ENCODE measurements at places on chromosomes 7 and 10.

DNA sequence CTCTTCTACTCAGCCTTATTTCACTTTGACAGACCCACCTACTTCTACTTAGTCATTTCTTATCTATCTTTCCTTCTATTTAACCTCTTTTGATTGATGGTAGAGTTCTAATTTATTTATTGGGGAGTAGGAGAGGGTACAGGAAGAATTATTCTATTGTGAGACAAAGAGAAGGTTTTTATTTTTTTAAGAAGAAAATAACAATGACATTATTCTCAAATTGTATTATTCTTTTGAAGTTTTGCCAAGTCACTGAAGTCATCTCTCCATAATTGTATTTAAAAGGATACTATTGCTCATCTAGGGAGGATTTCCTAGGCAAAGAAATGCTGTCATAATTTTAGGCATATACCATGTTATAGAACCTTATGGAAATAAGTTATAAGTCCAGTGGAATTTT, 52.7 kb downstream of the ITGB8 start:
- no peak for DNase-seq

GRCh38 chr7:468681-469562, 50.7 kb downstream of the PDGFA start:
- no peak for DNase-seq

DNA sequence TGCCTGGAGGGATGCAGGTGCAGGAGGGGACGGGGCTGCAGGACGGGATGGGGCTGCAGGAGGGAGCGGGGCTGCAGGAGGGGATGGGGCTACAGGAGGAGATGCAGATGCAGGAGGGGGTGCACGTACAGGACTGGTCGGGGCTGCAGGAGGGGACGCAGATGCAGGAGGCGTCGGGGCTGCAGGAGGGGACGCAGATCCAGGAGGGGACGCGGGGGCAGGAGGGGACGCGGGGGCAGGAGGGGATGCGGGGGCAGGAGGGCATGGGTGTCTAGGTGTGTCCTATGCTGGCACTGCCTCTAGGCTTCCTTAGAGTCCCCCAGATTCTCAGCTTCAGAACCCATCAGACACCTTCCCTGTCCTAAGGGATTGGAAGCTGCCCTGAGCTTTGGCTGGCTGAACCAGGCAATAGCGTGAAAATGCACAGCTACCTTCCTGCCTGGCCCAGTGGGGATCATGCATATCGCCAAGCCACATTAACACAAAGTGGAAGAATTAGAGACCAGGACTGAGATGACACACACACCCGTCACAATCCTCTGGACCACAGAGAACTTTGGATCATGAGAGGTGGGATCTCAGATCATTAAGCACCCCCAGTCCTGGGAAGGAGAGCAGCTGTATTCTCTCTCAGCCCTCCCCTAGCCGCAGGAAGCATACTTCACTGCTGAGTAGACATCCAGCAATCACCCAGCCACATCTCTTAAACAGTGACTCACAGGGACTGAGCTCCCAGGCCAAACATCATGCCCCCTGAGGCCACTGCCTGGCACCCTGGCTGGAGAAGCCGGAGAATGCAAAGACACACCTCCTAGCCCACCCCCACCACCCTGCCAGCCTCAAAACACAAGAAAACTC, 67.3 kb downstream of the VWA2 start:
- no peak for DNase-seq

- no peak for DNase-seq
These were observed 209.4 kb downstream of the CELF2 start for GRCh38 chr10:11227103-11227502.

GRCh38 chr7:44325201-44325671, at the start of gene CAMK2B:
CAMK2B (minus strand) TSS chr7:44325594; CDS start chr7:44325421, 173 bp downstream.
- DNase-seq = no peak

DNA sequence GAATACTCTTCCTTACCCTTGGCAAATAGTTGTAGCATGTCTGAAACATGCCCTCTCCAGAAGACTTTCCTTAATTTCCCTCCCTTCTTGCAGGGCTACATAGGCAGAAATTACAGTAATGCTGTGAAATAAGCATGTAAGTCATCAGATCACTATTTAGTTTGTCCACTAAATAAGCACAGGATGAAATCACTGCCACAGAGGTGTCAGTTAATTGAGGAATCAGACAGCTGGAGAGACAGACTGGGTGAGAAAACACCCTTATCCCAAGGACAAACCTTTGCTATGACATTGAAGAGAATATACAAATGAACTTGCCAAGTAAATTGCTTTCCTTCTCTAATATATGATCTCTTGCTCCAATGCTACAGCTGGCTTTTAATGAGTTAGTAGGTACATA, 129.3 kb downstream of the CHRM2 start:
- DNase-seq = no peak

DNA sequence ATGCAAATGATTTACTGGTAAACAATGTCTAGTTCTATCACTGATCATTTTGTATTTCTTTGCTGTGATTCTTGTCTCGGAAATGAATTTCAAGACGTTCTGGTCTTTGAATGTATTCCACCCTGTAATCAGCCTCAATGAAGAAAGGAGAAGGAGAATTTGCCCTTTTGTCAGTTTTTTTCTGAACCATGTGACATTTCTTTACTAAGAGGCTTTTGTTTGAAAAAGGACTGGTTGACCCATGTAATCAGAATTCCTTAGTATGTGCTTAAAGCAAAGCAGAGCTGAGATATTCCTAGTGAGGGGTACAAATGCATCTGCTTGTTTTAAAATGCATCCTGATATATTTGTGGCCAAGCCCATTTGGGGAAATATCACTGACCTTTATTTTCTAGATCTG, 581.6 kb downstream of the ETV1 start:
- DNase-seq = no peak

DNA sequence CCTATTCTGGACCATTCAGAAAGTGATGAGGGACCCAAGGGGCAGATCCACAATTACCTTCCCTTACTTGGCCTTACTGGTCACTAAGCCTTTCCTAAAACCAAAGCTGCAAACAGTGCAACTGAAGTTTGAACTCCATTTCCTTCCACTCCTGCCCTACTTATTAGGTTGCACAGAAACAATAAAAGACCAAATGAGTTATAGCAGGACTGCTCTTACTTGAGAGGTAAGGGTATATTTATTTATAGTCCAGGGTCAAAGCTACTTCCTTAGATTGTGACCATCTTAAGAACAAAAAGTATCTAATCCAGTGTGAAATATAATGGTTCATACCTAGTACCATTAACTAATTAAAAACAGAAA, 27.0 kb downstream of the CDK6 start:
- no peak for DNase-seq

GRCh38 chr10:59325116-59325515, 37.2 kb downstream of the FAM13C start:
- no peak for DNase-seq

DNA sequence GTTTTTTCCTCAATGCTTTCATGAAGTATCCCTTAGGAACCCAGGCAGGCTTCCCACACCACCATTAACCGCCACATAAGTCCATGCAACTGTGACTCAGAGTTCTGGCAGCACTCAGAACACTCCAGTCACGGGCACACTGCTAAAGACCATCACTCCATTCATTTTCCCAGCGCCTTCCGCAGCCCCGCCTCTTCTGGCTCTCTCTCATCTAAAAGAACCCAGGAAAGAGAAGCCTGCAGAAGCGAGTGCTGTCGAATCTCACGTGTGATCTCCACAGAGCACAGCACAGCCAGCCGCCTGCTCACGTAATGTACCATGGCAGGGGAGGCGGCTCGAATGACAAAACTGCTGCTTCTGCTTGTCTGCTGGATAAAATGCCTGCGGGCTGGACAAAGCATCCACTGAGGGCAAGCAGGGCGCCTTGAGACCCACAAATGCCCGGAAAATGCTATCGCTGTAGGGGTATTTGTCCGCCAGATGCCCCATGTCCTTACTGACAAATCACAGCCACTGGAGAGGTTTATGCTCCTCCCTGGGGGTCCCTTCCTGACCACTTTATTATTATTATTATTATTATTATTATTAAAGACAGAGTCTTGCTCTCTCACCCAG, 1.8 kb downstream of the PSMG3 start:
- DNase-seq = peak; percentile 66

DNA sequence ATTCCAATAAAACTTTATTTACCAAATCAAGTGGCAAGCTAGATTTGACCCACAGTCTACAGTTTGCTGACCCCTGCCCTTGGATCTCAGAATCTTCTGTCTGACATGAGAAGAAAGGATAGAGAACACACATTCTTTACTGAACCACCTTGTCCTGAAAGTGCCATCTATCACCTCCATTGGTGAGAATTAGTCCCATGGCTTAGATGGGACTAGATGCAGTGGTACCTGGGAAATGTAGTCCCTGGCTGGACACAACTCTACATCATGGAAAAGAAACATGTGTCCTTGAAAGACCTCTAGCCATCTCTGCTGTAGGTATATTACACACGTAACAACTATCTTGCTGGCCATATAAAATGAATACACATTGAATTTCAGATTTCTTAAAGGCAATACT, 336.2 kb downstream of the LHFPL3 start:
- DNase-seq = no peak

DNA sequence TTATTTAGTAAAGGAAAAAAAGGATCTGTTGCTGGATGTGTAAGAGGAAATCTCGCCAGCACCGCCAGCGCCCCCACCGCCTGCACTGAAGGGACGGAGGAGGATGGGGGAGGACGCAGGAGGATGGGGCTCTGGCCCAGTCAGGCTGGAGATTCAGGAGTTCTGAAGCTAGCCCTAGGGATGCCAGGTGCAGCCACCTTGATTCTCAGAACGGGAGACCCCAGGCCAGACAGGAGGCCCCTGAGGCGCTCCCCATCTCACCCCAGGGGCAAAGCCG, 1.3 kb downstream of the CAMK2B start:
- DNase-seq = no peak

GRCh38 chr10:99234041-99234790, 1.4 kb downstream of the HPSE2 start:
- peak; percentile 65 for DNase-seq

- DNase-seq = no peak
These were observed 253.6 kb downstream of the WDR37 start for GRCh38 chr10:1309617-1310270.

- DNase-seq = no peak
These were observed 60.4 kb downstream of the TCERG1L start for GRCh38 chr10:131251146-131251541.

DNA sequence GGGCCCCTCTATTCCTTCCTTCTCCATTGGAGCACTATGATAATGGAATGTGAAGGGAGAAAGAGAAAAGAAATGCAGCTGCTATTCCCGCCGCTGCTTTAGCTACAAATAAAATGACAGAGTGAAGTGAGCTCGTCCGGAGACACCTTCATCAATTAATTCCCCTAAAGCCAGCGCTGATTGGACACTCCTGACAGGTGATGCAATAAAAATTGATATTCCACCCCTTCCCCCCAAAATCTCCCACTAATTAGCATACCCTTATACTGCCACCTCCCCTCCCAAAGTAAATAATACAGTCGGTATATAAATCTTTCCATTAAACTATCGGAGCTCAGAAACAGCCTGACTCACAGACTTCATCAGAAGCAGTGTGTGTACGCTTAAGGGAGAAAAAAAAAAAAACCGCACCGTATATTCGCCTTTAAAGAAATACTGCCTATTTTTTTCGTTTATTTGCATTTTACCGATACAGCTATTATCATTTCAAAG, 7.3 kb downstream of the SKIDA1 start:
- DNase-seq = peak; percentile 59

GRCh38 chr10:127021801-127022200, 116.6 kb downstream of the DOCK1 start:
- DNase-seq = no peak

GRCh38 chr7:115734641-115735040, 295.9 kb downstream of the TFEC start:
- no peak for DNase-seq

GRCh38 chr7:20304366-20304765, 26.3 kb upstream of the ITGB8 start:
- DNase-seq = no peak

DNA sequence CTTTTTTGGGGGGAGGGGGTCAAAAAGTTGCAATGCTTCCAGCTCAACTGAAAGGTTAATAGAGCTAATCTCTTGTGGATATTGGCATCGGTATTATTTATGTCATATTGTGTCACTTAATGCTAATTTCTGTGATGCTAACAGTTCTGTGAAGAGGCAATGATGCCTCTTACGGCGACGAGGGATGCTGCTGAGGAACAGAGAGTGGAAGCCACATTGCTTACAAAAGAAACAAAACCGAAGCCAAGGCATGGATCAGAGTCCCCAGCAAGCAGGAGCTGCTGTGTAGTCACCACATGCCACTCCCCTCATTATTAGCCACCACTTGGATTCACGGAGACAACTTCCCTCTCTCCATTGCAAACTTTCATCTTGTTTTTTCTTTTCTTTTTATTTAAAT, 536.5 kb upstream of the MGMT start:
- no peak for DNase-seq

- no peak for DNase-seq
These were observed 190.9 kb downstream of the BMPER start for GRCh38 chr7:34096198-34096651.

- no peak for DNase-seq
These were observed 48.3 kb downstream of the BAIAP2L1 start for GRCh38 chr7:98352621-98353020.

DNA sequence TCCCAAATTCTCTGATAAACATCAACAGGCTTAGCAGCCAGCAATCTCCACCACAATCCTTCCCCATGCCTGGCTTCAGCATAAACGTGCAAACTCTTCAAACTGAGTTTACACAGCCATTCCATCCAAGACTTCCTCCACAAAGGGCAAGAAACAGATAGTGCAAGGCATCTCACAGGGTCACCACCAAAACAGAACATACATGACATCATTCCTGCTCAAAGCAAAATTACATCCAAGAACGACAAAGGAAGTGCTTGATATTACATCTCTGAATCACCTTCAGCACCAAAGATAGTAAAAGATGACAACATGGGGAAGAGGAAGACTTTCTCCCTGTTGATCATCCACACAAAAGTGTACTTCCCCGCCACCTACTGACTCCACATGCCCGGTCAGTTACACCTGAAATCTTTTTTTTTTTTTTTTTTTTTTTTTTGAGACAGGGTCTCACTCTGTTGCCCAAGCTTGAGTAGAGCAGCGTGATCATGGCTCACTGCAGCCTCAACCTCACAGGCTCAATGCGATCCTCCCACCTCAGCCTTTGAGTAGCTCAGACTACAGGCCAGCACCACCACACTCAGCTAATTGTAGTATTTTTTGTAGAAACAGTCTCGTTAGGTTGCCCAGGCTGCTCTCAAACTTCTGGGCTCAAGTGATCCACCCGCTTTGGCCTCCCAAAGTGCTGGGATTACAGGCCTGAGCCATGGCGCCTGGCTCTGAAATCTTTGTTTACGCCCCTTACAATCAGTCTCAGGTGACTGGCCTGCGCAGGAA, 127.5 kb downstream of the PARD3 start:
- DNase-seq = no peak

GRCh38 chr10:129005080-129005479, 462.0 kb upstream of the MGMT start:
- DNase-seq = no peak

DNA sequence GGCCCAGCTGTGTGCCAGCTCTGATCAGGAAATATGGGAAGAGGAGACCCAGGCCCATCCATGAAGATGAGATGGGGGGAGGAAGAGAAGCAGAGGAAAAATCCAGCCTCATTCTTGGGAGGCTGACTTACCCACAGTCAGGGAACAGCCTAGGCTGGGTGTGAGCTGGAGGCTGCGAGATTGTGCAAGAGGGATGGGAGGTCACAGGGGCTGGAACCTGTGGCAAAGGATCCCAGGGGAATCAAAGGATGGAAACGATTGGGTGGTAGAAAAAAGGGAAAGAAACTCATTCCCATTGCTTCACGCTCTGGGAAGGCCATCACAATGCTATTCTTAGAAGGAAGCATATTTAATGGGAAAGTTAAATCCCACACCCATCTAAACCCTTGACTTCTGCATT, 26.7 kb upstream of the CRHR2 start:
- DNase-seq = no peak

GRCh38 chr10:88932539-88933256, 19.9 kb downstream of the ACTA2 start:
- DNase-seq = peak; percentile 67
